Activated CD8-positive, alpha-beta memory T cell treated with anti-CD3 and anti-CD28 coated beads for 4 hours (primary cell): ENCODE measurements at places on chromosomes 1 and 21.
A peak's percentile ranks its signal among the peaks of the same experiment; 100 is the strongest.

DNA sequence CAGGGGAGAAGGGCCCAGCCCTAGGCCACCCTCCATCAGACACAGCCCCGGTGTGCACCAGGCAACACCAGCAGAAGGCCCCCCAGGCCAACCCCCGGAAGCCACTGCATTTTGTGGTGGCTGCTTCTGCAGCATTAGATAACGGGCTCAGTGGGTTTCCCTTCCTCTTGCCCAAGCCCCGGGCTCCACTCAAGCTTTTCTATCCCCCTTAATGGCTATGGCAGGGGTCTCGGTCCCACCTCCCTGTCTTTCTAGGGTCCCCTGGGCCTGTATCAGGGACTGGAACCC lies 18.9 kb downstream of the C1orf174 start:
- DNase-seq, result no peak

DNA sequence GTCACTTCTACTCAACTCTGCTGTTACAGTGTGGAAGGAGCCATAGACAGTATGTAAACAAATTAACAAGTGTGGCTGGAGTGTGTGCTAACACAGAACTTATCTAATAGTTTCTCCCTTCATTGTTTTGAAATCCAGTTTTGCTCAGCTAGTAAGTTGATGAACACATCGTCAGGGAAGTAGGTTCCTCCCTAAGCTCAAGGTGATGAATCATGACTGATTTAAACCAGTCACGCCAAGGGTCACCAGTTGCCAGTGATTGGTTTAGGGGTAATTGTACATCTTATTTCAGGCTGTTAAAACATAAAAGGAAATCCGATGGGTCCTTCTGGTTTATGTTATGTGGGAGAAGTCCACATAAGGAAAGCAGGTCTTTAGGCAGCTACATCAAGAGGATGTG lies 97.0 kb upstream of the CHODL start:
- DNase-seq, result no peak

DNA sequence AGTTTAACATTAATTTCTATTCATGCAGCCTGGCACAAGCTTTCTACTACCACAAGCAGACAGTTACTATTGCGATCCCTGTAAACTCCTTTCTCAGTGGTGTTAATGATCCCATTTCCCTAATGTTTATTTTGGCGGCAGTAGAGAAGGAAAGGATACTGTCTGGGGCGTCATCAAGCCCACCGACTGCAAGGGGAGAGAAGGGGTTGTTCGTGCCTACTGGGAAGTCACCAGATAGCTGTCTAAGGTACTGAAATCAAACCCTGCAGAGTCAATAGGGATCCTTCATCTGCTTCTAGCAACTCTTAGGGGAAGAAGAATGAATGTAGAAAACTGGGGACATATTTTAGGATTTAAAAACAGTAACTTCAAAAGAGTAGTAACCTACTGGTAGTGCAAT lies 95.2 kb upstream of the ADAR start:
- DNase-seq, result no peak

GRCh38 chr1:210783925-210784324 lies 350.0 kb downstream of the KCNH1 start:
- no peak for DNase-seq

- DNase-seq, result no peak
Observed at GRCh38 chr1:15963968-15964648, 11.8 kb downstream of the ZBTB17 start.

DNA sequence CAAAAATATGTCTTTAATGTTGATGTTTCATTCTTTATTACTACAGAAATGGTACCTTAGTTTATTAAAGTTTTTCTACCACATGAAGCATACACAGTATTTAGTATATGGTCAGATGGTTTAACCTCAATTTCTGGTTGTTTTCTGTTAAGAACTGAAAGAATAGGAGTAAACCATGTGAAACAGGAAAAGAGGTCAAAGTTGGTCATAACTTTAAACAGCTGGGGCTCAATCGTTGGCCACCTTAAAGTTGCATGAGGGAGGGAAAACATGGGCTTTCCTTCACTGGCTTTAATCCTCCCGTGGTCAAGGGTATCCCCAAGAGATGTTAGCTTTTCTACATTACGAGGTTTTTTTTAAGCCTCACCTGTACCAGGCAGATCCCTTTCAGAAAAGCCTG lies 483.3 kb upstream of the ADAMTS5 start:
- DNase-seq, result no peak

DNA sequence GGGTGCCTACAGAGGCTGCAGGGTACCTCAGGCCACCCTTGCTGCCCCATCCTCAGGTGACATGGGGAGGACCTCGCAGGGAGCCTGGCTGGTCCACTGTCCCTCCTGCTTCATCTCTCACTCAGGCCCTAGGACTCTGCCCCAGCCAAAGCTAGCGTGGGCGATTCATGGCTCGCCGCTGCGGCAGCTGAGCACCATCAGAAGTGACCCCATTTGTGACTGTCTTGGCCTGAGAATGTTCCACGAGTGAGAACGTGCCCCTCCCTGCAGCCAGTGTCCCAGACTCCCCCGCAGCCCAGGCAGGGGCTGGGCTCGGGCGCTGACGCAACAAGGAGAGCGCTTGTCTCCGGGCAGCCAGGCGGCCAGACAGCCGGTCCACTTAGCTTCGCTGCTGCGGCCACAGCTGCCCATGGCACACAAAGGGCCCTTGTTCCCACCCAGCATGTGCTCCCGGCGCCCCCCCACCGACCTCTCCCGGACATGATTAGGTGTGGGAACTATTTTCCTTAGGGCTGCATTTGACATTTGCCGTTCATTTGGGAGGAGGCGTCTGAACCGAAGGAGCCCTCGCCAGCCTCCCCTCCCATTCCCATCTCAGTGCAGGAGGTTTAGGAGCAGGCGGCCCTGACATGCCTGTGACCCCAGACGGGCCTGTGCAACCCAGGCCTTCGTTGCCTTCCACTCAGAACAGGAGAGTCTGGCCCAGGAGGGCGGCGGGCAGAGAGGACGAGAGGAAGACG lies 19.3 kb upstream of the POFUT2 start:
- no peak for DNase-seq

GRCh38 chr1:2499260-2499659 lies 23.2 kb downstream of the PLCH2 start:
- DNase-seq, result no peak

DNA sequence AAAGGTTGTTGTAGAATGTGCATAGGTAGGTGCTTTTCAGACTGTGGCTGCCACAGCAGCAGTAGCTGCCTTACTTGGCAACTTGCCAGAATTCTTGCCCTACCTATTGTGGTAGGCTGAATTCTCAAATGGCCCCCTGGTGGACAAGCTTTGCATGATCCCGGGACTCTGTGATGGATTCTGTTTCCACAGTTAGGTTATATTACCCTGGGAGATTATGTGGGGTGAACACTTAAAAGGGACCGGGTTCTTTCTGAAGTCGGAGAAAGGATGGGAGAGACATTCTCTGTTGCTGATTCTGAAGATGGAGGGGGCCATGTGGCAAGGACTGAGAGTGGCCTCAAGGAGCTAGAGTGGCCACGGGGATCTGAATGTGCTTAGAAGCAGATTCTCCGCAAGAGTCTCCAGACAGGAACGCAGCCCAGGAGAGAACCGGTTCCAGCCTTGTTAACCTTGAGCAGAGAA lies 32.1 kb upstream of the KCNE1 start:
- peak; percentile 23 for DNase-seq

DNA sequence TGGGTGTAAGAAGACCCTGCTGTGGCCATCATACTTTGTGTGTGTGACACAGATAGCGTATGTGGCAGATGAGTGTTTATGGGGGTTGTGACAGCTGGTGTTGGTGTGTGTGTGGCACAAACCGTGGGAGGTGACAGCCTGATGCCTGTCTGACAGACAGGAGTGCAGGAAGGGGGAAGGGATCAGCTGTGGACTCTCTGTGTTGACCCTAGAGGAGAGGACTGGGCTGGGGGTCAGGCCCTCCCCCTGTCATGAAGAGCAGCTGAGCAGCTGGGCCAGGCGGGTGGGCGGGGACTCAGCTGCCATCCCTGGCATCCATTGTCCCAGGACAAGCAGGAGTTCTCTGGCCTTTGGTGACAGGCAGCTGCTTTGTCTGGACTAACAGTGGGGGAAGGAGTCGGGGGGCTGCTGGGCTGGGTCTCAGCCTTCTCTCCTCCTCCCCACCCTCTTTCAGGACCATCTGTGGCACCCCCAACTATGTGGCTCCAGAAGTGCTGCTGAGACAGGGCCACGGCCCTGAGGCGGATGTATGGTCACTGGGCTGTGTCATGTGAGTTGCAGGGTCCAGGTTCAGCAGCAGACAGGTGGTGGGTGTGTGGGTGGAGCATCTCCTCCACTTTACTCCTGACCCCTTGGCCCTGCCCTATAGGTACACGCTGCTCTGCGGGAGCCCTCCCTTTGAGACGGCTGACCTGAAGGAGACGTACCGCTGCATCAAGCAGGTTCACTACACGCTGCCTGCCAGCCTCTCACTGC lies 2.3 kb downstream of the PLK3 start:
- DNase-seq, result no peak
